Activated CD8-positive, alpha-beta memory T cell treated with anti-CD3 and anti-CD28 coated beads, Interleukin-2, amount 50 U/mL, for 48 hours (primary cell): ENCODE measurements at places on chromosomes 16 and 17.
A peak's percentile ranks its signal among the peaks of the same experiment; 100 is the strongest.

DNA sequence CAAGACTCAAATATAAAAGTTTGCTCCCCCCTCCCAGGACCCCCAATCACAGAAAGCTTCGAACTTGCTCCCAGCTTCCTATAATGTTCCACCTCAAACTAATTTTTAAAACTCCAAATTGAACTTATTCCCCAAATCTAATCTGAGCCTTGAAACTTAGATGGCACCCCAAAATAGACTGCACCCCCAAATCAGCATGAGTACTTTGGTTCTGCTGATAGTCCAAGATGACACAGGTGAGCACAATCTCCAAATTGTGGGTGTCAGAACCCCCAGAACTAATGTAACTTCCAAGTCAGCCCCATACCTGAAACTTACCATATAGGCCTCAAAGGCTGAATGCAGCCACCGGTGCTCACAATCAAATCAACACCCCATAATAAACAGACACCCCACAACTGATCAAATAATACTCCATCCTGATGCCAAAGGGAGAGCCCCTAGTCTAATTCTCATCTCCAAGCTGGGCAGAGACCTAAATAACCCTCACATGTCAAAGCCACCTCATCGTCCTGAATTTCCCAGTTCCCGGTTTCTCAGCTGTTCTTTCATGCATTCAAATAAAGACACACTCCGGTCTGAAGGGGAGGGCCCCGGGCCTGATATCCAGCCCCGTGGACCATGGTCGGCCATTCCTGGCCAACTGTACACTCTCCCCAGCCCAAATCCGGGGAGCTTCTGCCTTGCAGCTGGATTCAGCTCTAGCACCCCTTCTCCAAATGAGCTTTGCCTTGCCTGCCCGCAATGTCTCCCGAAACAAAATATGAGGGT lies 1.8 kb upstream of the BCL6B start:
- DNase-seq, result no peak

DNA sequence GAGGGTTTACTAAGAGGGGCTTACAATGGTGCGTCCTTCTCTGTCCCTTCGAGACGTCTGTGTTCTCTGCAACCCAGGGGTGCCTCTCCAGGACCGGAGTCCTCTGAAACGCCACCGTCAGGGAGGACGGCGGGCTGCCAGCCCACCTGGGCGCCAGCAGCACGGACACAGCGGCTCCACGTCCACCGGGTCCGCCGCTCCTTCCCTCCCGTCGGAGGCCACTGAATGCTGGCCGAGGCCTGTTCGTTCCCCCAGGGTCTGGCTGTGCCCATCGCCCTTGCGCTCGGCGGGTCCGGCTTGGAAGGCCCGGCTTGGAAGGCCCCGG lies 403 bp downstream of the TEPSIN start:
- DNase-seq, result no peak

GRCh38 chr16:87207509-87207908 lies 109.7 kb downstream of the C16orf95 start:
- no peak for DNase-seq

- DNase-seq, result no peak
Observed at GRCh38 chr16:79661578-79661977, 61.0 kb upstream of the MAF start.

GRCh38 chr16:55842369-55843104 lies 9.6 kb upstream of the CES1 start:
- DNase-seq, result no peak

- peak; percentile 67 for DNase-seq
Observed at GRCh38 chr17:50534222-50534978, 1.9 kb downstream of the EPN3 start.

- no peak for DNase-seq
Observed at GRCh38 chr16:15571557-15571956, 71.4 kb downstream of the MARF1 start.

GRCh38 chr17:75555679-75556153 lies 30.2 kb downstream of the LLGL2 start:
- no peak for DNase-seq

DNA sequence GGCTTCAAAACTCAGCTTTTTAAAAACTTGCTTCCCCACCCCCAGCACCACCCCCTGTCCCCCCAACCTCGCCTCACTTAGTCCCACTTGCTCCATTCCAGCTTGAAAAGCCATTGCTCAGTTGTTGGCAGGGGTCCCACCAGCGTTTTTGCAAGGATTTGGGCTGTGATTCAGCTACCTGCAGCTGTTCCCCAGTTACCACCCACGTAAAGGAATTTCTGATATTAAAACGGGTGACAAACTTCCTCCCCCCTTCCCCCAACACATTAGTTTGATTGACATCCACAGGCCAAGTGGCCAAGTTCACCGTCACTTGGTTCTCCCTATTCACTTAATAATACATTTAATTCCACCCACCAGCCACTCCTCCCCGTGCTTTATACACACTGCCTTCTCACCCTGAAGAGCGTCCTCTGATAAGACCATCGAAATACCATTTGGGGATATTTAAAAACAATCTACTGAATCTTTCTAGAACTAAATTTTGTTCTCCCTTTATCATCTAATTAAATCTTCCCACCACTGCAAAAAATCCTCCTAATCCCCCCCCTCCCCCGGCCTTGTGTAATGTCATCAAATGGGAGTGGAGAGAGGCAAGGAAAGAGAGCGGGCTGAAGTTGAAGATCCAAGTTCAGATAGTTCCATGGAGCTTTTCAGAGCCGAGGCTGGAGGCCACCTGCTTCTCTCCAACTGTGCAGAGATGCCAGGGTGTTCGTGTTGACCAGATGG lies 55.1 kb downstream of the SOX9 start:
- no peak for DNase-seq

DNA sequence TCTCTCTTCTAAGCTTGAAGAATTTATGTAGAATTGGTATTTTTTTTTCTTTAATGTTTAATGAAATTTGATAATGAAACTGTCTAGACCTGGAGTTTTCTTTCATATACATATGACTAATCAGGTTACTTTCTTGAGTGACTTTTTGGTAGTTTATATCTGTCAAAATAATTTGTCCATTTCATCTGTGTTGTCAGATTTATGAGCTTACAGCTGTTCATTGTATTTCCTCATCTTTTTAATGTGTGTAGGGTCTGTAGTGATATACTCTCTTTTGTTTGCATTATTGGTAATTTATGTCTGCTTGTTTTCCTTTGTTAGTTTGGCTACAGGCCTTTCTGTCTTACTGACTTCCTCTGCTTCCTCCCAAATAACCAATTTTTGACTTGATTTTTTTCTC lies 55.7 kb downstream of the TAOK1 start:
- DNase-seq, result no peak

GRCh38 chr16:77745972-77746371 lies 23.7 kb downstream of the NUDT7 start:
- DNase-seq, result no peak

- no peak for DNase-seq
Observed at GRCh38 chr16:2799859-2800226, 1.6 kb downstream of the PRSS41 start.

- DNase-seq, result no peak
Observed at GRCh38 chr17:80011989-80012555, 23.6 kb downstream of the TBC1D16 start.

DNA sequence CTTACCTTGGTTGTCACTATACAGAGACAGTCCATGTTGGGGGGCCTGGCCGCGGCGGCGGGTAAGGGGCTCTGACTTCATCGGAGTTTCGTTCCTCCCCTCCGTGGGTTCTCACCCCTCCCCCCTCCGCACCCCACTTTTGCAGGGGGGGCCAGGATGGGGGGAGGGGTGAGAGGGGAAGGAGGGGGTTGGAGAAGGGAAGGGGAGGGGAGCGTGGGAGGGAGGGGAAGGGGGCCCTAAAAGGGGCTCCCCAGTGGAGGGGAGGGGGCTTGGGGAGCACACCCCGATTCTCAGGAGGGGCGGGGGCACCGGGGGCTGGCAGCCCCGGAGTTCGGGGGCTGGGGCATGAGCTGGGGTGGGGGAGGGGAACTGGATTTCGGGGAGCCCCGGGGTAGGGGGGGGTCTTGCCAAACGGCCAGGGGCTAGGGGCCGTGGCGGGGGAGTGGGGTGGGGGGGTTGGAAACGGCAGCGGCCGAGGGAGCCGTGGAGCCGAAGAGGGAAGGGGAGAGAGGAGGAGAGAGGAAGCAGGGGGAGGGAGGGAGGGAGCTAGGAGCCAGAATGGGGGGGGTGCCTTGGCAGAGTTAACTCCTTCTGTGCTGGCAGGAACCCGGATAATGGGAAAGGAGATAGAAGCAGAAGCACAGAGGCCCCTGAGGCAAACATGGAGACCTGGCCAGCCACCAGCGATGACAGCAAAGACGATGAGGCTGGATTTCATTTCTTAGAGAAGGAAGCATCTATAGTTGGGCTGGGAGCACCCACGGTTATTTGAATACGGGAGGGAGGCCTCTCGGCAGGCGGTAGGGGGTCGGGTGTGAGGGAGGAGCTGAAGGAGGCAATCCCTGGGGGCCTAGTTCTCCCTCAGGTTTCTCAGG lies 2.3 kb downstream of the DLG4 start:
- DNase-seq, result no peak

DNA sequence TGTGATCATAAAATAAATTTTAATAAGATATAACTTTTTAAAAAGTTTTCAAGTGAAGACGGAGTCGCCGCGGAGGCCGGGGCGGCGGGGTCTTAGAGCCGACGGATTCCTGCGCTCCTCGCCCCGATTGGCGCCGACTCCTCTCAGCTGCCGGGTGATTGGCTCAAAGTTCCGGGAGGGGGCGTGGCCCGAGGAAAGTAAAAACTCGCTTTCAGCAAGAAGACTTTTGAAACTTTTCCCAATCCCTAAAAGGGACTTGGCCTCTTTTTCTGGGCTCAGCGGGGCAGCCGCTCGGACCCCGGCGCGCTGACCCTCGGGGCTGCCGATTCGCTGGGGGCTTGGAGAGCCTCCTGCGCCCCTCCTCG lies at the start of gene FOXC2:
Gene FOXC2, plus strand, starts transcription at position 229 of the 365 bp plus-strand sequence. CDS start 507 bp downstream, outside the sequence.
- DNase-seq, result peak; percentile 73

DNA sequence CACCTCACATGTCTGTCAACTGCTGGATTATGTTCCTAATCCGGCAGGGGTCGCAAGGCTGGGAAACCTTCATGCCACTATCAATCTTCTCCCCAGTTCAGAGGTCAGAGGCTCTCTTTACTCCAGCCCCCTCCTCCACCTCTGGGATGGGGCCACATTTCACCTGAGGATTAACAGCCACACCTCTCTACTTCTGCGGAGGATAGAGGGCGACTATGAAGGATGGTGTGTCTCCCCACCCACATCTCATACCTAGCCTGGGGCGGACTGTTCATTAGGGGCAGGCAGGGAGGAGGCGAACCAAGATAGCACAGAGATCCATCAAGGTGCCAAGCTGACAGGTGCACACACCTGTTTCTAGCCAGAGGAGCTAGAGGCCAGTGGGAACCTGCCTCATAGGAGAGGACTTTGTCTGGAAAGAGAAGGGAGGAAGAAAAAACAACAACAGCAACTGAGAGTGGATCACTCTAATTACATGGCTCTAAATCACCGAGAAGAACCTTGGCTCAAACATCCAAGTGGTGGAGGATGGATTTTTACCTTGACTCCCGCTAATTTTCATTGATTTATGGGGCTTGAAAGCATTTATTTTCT lies 41.9 kb upstream of the SKAP1 start:
- DNase-seq, result no peak

GRCh38 chr17:8916466-8916865 lies 49.0 kb upstream of the PIK3R6 start:
- DNase-seq, result no peak

DNA sequence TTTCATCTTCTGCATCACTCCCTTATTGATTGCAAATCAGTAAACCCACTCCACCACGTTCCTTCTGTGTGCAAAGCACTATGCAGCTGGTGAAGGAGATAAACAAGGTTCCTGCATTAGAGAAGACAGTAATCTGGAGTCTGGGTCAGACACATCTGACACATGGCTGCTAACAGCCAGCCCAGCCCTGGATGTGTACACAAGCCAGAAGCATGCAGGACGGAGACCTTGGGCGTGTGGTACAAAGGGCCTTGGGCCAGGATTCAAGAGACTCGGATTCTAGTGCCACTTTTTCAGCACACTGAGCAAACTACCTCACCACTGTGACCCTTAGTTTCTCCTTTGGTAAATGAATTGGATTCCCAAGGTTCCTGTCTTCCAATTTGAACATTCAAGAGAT lies 86.6 kb upstream of the DNAH9 start:
- no peak for DNase-seq

- DNase-seq, result no peak
Observed at GRCh38 chr17:5364696-5365095, 54.8 kb downstream of the NUP88 start.

GRCh38 chr17:50501054-50501453 lies 7.2 kb upstream of the MYCBPAP start:
- no peak for DNase-seq

- no peak for DNase-seq
Observed at GRCh38 chr16:55373489-55373832, 49.5 kb downstream of the IRX6 start.

- no peak for DNase-seq
Observed at GRCh38 chr16:2808181-2808580, 8.9 kb upstream of the PRSS21 start.

DNA sequence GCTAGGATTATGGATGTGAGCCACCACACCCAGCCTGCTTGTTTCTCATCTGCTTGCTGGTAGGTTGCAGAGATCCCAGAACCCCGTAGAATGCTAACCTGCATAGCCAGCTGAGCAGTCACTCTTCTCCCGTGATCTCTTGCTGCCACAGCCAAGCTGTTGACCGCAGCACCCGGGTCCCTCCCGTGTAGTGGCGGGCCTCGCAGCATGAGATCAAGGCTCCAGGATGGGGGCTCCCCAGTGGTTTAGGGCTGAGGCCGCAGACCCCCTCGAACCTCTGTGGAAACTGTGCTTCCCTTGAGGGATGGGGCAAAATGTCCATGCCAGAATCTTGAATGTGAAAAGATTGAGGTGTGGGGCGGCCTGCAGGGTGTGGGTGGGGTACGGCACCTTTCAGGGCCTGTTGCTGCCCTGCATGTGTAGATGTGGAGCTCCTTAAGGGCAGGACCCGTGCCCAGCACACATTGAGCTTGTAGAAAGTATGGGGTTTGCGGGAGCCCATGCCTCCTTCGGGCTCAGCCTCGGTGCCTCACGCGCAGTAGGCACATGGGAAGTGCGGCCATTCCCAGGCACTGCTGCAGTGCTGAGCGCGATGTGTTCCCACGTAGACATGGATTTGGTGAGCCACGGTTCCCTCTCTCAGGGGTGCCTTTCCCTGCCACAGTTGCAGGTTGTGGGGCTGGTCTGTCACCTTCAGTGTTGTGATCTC lies 99.9 kb downstream of the BANP start:
- no peak for DNase-seq

GRCh38 chr17:40452216-40452787 lies 9.1 kb downstream of the IGFBP4 start:
- DNase-seq, result no peak

GRCh38 chr16:117379-118365 lies 20.8 kb downstream of the NPRL3 start:
- DNase-seq, result peak; percentile 82

GRCh38 chr17:57356719-57357391 lies 100.5 kb downstream of the MSI2 start:
- no peak for DNase-seq

GRCh38 chr17:13931800-13932460 lies 137.4 kb upstream of the COX10 start:
- no peak for DNase-seq

DNA sequence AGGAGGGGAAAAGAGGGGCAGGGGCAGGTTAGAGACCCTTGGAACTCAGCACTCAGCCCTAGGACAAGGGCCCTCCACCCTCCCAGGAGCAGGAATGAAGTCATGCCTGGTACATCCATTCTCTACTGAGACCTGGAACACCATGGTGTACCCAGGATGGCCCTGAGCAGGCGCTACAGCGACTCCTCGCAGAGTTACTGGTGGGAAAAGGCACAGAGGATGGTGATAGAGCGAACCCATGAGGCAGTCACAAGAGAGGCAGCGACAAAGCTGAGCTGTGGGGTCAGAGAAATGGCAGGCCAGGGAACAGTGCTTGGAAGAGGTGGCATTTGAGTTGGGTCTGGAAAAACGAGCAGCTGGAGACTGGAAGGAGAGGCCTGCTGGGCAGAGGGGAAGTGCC lies 37.5 kb downstream of the SRCIN1 start:
- no peak for DNase-seq
